ENCODE measurements at places on chromosomes 16 and 17. TPM values are rescaled to one million over a fixed set of nuclear protein-coding genes. Genes with fewer than 3 reads are reported as not detected.

The MRTFB gene
- 49.9 TPM for total RNA-seq

The ARL16 gene
- total RNA-seq: 44.2 TPM

The SOST gene
- not detected for total RNA-seq

The CES3 gene
- 5.9 TPM for total RNA-seq

The USP22 gene
- total RNA-seq: 139 TPM

All from breast epithelium (tissue), 4 donors.